CD8-positive, alpha-beta T cell (primary cell): ENCODE measurements at places on chromosomes 5 and 9.

GRCh38 chr5:1819458-1819857, 18.3 kb downstream of the NDUFS6 start:
- no peak for DNase-seq

DNA sequence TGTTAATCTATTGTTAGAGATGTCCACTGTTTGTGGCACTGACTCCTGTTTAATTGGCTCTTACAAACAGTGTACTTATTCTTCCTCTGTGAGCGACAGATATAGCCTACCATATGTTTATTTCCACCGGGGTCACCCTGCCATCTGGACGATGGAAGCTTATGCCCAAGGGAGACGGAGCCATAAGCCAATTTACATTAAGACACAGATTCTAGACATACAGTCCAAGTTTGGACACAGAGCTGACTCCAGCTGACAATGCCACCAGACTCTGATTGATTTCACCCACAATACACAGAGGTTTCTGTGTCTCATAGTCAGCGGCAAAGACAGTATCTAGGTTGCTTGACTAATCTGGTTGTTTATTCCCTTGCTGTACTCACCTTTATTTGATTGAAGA, 198.9 kb downstream of the ENC1 start:
- no peak for DNase-seq

DNA sequence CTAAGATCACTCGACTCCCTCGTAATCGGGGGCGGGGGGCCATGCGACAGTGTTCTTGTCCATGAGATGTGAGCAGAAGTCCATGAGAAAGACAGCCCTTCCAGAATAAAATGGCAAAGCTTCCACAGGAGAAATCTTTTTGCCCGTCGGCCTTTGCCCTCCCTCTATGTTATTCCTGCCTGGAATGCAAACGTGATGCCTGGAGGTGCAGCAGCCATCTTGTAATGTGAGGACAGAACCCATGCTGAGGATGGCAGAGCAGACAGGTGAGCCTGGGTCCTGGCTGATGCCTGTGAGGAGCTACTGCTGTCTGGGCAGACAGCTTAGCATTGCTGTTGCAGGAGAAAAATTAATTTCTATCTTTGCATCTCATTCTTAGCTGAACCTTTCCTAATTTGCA, 17.2 kb downstream of the MED10 start:
- DNase-seq, result no peak

- no peak for DNase-seq
Measured at GRCh38 chr9:114214686-114215414, 59.5 kb downstream of the COL27A1 start.

DNA sequence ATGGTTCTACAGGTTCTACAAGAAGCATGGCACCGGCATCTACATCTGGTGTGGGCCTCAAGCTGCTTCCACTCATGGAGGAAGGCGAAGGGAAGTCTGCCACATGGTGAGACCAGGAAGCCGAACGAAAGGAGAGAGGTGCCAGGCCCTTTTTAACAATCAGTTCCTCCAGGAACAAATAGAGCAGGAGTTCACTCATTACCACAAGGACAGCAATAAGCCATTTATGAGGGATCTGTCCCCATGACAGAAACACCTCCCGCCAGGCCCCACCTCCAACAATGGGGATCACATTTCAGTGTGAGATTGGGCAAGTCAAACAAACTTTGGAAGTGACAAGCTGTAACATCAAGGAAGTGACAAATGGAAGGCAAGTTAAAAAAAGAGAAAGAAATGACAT, 95.5 kb upstream of the PTPN3 start:
- no peak for DNase-seq

- DNase-seq, result no peak
Measured at GRCh38 chr5:111453295-111453694, 59.0 kb downstream of the STARD4 start.

DNA sequence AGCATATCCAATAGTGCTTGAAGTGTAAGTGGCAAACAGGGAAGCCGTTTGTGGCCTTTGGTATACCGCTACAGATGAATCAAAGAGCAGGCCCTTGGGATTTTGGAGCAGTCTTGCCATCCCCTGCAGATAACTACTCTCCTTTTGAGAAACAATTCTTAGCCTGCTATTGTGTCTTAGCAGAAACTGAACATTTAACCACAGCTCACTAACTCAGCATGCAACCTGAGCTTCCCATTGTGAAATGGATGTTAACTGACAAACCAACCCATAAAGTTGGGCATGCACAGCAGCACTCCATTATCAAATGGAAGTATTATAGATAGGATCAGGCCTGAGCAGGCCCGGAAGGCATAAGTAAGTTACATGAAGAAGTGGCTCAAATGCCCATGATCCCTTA, 315.3 kb upstream of the PTGER4 start:
- no peak for DNase-seq

DNA sequence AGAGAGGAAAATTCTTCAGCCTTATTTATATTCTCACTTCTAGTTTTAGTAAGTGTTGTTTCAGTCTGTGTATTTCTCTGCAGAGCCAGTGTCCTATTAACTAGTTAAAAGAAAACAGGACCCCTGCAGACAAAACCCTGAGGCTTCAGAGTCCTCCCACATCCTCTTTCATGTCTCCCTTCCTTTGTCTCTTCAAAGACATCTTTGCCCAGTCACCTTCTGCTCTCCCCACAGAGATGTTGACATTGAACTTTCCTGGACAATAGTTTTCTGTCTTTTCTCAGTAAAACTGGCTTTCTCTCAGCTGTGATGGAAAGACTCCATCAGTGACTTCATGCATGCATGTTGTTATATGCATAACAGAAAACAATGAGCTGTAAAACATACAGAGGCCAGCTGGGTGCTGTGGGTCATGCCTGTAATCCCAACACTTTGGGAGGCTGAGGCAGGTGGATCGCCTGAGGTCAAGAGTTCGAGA, 20.2 kb downstream of the GRAMD2B start:
- DNase-seq, result no peak

GRCh38 chr9:34582787-34583186, 6.7 kb downstream of the CNTFR start:
- no peak for DNase-seq

- no peak for DNase-seq
Measured at GRCh38 chr5:132003170-132003744, 8.2 kb downstream of the ACSL6 start.

DNA sequence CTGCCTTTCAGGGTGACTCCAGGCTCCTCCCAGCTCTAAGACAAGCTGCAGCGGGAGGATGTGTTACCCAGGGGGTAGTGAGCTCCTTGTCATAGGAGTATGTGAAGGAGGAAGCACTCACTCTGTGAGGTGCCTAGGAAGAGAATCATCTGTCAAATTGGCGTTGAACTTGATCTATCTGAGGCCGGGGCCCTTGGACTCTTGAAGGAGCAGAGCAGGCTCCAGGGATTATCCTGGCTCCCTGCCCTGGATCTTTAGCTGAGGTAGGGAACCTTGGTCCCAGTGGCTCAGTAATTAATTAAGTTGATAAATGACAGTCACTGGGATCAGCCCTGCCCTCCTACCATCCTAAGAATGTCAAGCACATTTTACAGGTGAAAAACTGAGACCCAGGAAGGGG, 15.5 kb downstream of the ADGRD2 start:
- no peak for DNase-seq

- no peak for DNase-seq
Measured at GRCh38 chr5:173843794-173844193, 44.4 kb upstream of the CPEB4 start.

DNA sequence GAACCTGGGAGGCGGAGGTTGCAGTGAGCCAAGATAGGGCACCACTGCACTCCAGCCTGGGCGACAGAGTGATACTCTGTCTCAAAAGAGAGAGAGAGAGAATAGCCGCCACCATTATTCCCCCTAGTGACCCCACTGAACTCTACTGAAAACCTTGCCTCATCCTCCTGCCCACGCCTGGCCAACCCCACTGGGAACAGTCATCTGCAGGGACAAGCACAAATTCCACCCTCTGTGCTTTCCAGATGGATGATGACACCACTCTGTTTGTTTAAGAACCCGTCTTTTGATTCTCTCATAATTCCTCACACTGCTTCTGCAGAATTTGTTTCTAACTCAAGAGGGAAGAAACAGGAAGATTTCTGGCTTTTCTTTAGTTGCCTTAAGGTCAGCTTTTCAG, 12.2 kb downstream of the BHMT2 start:
- no peak for DNase-seq

- no peak for DNase-seq
Measured at GRCh38 chr5:56686337-56687195, 128.8 kb upstream of the MAP3K1 start.

DNA sequence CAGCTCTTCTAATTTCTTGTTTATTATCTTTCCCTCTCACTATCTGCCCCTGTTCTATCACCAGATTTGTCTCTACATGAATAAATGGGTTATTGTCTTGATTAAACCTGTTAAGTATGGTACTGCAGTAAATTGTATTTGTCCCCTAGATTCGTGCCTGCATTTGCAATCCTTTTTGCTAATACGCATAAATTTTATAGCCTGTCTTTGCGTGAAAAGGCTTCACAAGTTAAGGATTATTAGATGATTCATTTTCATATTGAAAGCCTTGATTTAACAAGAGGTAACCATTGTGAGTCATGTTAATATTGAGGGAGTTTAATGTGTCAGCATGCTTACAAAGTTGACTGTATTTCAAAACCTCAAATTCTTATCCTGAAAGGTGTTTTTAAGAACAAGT, 204.6 kb downstream of the PCSK1 start:
- no peak for DNase-seq

DNA sequence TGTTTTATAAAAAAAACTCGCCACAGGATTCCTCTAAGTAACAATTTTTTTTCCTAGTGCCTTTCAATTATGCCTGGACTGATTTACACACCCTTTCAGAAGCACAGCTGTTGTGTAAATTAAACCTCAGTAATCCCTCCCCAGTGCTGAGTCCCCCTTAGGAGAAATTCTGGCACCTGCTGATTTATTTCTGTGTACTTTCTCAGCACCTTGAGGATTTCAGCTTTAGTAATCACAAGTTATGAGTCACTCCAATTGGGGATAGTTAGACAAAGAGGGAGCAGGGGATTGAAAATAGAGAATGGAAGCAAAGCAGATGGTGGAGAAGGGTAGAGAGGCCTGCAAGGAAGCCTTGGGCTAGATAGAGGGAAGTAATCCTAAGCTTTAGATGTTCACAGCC, 171.7 kb downstream of the TTLL11 start:
- no peak for DNase-seq

GRCh38 chr9:127049044-127049443, 73.4 kb downstream of the ANGPTL2 start:
- DNase-seq, result no peak

GRCh38 chr9:129175825-129176633, 2.0 kb downstream of the IER5L start:
- peak; percentile 48 for DNase-seq

DNA sequence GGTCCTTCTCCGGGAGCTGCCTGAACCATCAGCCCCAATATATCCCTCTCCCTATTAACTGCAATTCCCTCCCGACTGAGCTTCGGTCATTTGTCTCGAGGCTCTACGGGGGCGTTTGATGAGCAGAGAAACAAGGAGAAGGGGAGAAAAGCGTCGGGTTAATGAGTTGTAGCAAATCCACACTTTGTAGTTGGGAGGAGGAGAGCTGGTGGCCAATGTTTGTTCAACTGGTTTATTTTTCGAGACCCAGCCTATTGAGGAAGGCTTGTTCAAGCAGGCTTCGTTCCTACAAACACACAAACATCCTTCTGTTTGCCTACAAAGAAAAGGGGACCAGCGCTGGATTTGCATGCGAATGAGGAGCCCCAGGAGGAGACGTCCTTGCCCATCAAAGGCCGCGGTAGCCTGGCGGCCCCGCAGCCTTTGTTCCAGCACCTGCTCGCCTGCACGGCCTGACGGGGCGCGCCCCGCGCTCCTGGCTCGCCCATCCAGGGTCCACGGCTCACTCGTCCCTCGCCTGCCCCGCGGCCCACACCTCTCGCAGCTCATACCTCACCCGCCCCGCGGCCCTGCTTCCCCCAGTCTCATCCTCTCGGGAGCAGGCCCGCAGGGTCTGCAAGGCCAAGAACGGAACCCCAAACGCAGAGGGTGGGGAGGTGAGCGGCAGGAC, 4.6 kb downstream of the FOXD1 start:
- no peak for DNase-seq

DNA sequence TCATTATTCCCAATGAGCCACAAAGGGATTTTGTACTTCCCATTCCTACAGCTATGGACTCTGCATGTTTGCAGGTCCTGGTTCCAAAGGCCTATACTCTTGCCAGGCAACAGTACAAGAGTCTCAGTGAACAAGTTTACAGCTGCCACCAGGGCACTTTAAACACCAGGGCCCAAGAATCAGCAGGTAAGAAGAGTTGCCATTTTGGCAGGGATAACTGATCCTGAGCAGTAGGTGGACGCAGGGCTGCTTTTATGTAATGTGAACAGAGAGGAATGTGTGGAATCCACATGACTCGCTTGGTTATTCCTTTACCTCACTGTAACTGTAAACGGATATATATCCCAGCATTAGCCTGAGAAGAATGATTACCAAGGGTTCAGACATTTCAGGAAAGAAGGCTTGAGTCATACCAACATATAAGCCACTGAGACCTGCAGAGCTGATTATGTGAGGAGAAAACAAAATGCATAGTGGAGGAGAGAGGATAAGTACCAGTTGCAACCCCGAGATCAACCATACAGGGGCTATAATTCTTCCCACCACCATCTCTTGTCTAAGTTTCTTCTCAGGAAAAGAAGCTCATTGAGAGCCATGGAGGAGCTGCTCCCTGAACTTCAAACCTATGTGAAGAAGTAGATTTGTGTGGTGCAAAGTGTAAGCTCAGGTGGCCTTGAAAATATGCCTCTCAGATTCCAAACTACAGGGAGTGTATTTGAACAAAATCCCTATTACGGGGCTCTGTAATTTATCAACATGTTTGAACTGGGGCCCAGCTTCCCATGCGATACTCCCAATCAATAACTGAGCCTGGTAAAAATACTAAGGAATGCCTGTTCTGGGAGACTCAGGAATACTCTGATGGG, 24.6 kb downstream of the RAPGEF6 start:
- DNase-seq, result no peak
